ENCODE measurements at places on chromosomes 6 and 20.

- DNase-seq: no peak
Measured at GRCh38 chr6:47106721-47107197, 64.6 kb upstream of the ADGRF1 start.

GRCh38 chr20:34824806-34825529, 483 bp downstream of the NCOA6 start:
- no peak for DNase-seq

- no peak for DNase-seq
Measured at GRCh38 chr20:50563133-50563944, 53.2 kb downstream of the PTPN1 start.

- DNase-seq: peak; percentile 17
Measured at GRCh38 chr6:129683601-129684322, 26.2 kb downstream of the ARHGAP18 start.

DNA sequence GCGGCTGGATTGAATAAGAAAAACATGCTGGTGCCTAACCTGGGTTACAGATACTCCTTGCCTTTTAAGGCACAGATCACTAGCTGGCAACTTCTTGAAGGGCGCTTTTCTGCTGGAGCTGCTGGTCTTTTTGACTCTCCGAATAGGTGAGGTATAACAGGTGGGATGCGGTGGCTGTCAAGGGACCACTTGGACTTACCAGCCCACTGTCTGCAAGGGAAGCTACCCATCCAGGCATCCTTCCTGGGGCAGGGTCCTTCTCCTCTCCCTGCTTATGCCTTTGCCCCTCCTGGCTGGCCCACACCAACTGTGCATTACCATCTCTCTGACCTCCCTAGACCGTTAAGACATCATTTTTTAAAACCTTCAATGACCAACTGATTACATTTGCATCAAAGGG, 57.4 kb downstream of the NPEPL1 start:
- DNase-seq: no peak

- no peak for DNase-seq
Measured at GRCh38 chr20:40962733-40963504, 65.7 kb upstream of the TOP1 start.

GRCh38 chr20:8131598-8132483, at the start of gene PLCB1:
PLCB1 (plus strand) TSS chr20:8132266; CDS start chr20:8132652, 386 bp downstream.
- peak; percentile 10 for DNase-seq

DNA sequence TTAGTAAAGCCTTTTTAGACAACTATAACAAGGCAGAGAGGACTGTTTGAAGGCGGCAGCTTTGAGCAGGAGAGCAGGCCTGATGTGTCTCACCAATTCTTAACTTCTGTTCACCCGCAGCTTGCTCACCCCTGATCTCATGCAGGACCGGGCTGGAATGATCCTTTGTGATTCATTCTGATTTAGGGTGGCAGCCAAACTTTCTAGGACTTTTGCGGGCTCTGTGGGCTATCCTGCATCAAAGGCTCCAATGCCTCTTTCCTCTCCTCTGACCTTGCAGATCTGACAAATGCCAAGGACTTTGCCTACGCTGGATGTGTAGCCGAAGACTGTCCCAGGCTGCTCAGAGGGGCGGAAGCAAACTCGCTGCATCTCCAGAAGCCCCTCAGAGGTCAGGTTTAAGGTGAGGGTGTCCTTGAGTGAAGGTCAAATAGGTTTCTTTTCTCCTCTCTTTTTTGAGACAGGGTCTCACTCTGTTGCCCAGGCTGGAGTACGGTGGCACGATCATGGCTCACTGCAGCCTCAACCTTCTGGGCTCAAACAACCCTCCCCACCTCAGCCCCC, 72.3 kb downstream of the VEGFA start:
- DNase-seq: no peak

DNA sequence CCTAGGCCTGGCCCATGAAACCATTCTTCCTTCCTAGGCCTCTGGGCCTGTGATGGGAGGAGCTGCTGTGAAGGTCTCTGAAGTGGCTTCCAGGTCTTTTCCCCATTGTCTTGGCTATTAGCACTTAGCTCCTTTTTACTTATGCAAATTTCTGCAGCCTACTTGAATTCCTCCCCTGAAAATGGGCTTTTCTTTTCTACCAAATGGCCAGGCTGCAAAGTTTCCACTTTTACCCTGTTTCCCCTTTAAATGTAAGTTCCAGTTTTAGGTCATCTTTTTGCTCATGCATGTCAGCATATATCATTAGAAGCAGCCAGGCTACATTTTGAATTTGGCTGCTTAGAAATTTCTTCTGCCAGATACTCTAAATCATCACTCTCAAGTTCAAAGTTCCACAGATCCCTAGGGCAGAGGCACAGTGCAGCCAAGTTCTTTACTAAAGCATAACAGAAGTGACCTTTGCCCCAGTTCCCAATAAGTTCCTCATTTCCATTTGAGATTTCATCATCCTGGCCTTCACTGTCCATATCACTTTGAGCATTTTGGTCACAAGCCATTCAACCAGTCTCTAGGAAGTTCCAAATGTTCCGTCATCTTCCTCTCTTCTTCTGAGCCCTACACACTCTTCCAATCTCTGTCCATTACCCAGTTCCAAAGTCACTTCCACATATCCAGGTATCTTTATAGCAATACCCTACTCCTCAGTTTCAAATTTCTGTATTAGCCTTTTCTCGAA, 71.9 kb downstream of the TBC1D7 start:
- no peak for DNase-seq

- DNase-seq: no peak
Measured at GRCh38 chr6:46541556-46541955, 50.3 kb upstream of the RCAN2 start.

GRCh38 chr6:23013776-23014175, 444.4 kb downstream of the HDGFL1 start:
- DNase-seq: no peak

GRCh38 chr6:63066055-63066704, 145.1 kb upstream of the FKBP1C start:
- no peak for DNase-seq

DNA sequence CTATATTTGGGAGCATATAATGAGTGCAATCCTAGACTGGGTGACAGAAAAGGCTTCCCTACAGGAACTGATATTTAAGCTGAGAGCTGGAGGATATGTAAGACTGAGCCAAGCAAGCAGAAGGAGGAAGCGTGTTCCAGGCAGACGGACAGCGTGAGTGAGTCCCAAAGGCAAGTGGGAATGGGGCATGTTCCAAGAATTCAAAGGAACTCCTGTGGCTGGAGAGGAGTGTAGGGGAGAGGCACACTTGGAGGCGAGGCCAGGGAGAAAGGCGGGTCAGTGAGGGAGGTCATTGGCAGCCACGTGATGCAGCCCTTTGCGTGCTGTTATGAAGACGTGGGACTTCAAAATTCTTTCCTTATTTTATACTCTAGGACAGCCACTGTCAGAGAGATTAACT, 27.9 kb upstream of the SGK1 start:
- DNase-seq: no peak

DNA sequence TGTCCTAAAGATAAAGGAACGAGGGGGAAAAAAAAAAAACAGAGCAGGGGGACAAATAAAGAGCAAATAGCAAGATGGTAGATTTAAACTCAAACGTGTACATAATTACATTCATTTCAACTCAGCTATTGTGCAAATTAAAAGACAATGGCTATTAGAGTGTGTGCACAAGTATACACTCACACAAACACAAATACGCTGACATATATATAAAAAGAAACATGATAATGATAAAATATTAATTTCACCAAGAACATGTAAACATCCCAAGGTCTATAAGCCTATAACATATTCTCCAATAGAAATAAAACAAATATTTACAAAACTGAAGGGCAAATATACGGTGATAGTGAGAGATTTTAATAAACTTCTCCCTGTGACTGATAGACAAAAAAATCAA, 1354.9 kb upstream of the GJE1 start:
- no peak for DNase-seq

- DNase-seq: no peak
Measured at GRCh38 chr20:35478804-35479472, 23.5 kb downstream of the CEP250 start.

Data from esophagus squamous epithelium (tissue), 5 donors.